NCI-H1048 (cell line): ENCODE measurements at places on chromosomes 4 and X.

DNA sequence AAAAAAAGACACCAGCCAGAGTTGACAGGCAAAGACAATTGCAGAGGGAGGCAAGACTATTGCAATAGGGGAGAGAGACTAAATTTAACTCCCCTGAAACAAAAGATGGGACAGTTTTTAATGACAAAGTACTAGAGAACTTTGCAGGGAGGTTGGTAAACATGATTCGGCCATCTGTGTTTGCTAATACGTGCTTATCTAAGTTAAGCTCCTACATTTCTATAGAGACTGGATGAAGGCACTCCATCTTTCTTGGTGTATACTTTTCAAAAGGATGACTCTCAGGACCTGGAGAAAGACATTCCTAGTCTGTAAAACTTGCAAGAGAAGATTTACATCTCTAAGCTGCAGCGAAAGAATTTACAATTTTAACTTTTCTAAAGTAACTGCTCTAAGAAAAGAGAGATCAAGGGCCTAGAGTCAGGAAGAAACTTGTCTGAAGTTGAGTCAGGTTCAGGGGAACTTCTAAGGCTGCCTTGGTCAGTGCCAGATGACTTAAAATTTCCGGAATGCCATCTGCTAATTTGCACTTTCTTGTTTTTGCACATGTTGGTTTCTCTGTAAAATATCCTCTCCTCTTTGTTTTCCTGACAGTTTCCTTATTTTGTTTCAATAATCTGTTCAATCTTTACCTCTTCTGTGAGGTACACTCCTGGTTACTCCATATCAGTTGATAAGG is 10.6 kb downstream of the ADAM29 start:
- DNase-seq = no peak

DNA sequence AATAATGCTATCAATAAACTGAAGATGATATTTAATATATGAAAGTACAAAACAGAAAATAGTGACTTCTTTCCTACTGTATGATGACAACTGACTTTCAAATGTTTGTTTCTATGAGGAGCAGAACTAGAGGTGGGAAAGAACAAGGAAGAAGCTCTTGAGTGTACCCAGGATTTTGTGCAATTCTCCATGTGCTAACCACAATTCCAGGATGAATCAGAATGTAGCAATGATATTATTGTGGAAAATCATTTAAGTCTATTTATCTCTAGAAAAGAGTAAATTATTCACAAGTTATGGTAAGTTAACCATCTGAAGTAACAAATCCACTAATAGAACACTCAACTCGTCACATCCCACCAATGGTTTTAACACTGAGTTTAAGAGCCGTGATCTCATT is 324.1 kb upstream of the EMCN start:
- no peak for DNase-seq

DNA sequence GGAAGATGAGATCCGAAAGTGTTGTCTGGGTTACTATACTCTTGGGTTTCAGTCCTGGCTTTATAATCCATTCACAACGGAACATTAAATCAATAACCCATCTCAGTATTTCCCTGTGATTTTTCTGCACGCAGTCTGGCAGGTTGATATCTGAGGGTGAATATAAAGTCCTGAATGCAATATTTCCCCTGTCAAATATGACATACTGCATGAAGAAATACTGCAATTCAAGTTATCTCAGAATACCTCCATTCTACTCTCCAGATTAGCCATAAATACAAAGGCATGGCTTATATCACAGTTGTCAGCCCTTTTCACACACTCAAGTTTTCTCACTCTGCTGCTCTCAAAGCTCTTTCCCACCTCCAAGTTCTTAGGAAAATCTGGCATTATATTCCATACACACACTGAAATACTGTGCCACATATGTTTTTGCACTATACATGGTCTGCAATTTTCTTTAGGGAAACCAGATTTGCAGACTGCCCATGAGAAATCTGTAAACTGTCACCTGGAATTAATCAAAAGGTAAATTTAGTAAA is 64.7 kb downstream of the WDFY3 start:
- no peak for DNase-seq

DNA sequence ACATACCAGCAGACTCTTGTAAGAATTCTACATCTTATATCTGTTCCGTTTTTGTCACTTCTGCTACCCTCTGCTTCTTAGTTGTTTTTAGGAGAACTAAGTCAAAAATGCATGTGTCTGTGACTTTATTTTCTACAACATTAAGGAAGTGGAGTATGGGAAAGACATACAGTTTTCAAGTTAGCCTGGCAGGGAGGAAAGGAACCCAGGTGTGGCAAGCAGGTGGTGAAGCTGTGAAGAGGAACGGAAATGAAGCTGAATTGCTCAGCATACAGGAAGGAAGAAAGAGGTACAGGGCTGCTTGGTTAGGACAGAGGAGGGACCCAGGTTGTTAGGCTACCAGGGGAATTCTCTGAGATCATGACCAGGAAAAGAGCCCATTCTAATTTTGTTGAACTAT is 9.4 kb downstream of the GPRIN3 start:
- DNase-seq = no peak

- no peak for DNase-seq
Measured at GRCh38 chr4:113684534-113685091, 76.9 kb downstream of the CAMK2D start.

DNA sequence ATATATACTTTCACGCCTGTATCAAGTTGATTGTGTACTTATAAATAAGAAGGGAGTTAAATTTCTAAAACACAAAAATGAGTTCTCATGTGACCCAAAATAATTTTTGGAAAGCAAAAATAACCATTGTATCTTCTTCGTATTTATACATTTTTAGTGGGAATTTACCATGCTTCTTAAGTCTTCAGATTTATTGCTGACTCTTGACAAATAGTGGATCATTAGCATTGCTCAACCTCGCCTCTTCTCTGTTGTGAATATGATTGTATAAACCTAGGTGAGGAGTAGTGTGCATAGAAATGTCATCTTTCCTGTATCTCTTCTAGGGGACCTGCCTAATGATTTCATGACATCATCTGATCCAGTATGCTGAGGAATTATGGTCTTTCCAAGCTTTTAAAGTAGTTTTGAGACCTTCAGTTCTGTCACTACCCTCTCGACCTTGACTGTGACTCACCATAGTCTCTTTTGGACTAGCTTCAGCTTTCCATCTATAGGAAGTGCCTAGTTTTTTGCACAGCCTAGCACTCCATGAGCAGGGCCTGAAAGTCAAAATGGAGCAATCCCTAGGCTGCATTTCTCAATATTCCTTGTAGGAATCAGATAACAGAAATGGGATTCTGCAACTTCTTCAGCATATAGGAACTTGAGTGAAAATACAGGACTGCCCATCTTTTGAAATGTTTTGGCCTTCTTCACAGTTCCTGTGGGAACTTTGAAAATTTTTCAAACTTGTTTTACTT is 157.6 kb downstream of the ARX start:
- DNase-seq = no peak

DNA sequence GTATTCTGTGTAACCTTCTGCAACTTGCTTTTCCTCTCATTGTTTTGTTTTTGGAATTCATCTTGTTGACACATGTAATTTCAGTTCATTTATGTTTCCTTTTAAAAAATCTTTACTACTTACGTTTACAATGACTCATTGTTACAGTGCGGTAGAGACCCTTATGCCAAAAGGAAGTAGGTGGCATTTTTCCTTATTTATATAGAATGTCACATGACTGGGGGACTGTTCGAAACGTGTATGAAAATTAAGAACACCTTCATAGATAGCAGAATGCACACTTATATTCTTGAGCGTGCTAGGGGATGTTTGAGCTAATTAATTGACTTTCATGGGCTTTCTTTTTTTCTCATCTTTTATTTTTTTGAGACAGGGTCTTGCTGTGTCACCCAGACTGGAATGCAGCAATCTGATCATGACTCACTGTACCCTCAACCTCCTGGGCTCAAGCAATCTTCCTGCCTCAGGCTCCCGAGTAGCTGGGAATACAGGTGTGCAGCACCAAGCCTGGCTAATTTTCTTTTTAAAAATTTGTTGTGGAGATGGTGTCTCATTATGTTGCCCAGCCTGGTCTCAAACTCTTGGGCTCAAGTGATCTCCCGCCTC is 7.3 kb downstream of the REPS2 start:
- no peak for DNase-seq

GRCh38 chr4:26365537-26366150 is 44.8 kb downstream of the RBPJ start:
- no peak for DNase-seq

DNA sequence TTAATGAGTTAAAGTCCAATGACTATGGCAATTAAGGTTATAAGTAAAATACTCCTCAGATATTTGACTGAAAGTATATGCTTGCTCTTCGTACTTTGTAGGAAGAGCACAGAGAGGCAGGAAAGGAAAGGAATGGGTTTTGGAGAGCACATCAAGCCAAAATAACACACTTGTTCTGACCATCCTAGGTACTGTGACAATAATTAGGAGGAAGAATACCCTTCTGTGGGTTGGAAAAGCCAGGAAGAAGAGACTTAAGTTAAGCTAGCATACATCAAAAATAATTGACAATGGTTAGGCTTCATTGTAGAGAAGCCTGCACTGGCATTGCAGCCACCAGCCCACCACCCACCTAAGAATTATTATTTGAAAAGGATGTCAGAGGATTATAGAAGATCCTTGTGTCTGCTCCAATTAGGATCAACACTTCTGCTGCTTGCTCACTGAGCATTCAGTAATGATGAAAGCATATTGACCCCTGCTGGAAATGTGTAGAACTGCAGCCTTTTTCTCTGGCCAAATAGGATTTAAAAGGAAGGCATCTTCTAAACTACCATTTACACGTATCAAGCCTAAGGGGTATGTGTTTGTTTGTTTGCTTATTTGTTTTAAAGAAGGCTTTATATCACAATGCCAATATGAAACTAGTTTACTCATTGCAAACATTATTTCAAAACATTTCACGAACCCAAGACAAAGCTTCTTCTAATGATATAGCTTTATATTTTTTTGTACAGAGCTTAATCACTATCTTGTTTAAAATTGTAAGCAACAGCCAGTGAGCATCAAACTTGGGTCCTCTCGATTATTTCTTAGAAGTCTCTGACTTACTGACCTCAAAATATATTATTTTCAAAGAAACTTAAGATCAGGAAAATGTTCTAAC is 286.2 kb upstream of the TET2 start:
- DNase-seq = peak; percentile 15

GRCh38 chr4:173185847-173186510 is 17.4 kb downstream of the GALNT7 start:
- DNase-seq = no peak

DNA sequence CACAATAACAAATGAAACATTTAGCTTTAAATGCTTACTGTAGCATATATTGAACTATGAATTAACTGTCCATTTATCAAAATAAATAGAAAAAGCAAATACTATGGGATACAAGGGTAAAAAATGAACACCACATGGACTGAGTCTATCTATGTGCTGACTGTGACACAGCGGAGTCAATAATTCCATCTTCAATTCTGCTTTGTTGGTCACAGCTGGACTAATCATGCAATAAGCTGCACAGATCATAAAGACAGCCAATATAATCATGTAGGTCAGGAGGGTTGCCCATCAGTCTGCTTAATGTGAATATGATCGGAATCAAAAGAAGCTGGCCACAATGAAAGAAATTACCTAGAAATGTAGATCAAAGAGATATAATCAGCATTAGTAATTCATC is 95.7 kb upstream of the FAM47A start:
- no peak for DNase-seq

- no peak for DNase-seq
Measured at GRCh38 chr4:57131849-57132742, 21.9 kb upstream of the IGFBP7 start.

GRCh38 chrX:13085526-13085925 is 41.1 kb upstream of the FAM9C start:
- DNase-seq = no peak

- no peak for DNase-seq
Measured at GRCh38 chr4:1502976-1503375, 96.7 kb upstream of the NKX1-1 start.

- no peak for DNase-seq
Measured at GRCh38 chrX:152074163-152074562, 64.2 kb downstream of the MAGEA10 start.

DNA sequence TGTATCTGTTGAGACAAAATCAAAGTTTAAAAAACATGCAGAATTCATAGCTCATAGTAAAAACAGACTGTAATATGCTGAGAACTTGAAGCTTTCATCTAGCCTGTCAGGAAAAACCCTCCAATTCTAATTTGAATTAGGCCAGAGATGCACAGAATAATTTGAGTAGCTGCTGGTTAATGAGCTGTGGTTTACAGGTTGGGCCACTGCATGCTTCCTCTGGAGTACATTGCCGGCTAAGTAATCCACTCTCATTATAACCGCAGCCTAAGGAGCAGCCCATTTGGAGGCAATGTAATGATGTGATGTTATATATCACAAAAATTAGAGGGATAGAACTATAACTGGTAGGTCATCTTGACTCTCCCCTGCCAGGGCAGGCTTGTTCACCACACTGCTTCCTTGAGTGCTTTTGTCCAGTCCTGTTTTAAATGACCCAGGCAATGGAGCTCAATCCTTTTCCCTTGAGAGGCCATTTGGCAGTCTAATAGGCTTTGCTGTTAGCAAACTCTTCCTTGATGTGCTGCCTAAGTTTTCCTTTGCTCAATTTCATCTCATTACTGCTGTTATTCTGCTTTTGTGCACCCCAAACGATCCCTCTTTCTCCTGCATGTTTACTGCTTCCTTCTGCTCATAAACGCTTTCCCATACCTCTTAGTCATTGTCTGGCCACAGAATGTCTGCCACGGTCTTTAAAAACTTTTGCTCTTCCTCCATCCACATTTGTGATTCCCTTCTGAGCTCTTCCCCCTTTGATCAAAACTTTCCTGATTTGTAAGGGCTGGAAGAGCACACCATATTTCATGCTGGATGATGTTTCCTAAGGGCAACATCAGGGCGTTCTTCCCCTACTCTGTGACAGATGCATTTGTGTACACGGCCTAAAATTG is 230.9 kb downstream of the C4orf33 start:
- DNase-seq = no peak

DNA sequence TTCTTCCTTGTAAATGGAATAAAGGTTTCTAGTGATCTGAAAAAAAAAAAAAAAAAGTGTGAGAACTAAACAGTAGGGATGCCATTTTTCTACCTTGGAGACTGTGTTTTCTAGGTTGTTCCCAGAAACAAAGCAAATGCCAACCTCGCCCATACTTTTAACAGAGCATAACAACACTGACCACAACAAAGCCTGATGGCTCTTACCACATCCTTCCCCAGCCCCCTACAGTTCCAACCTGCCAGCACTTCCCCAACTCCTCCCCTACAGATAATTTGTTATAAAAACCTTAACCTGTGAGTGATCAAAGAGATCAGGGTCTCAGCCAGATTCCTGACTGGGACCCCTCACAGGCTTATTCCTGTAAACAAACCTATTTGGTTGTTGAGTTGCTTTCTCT is 940.0 kb downstream of the SH3BGRL start:
- no peak for DNase-seq

GRCh38 chr4:2806390-2807355 is 13.8 kb downstream of the SH3BP2 start:
- DNase-seq = no peak

- DNase-seq = no peak
Measured at GRCh38 chr4:66653937-66654336, 891.4 kb downstream of the CENPC start.

- DNase-seq = no peak
Measured at GRCh38 chr4:13137390-13137789, 346.8 kb downstream of the RAB28 start.
